ENCODE measurements at places on chromosomes 2 and 18.

GRCh38 chr2:232328032-232328422 is 50.5 kb upstream of the ALPP start:
- no peak for DNase-seq

- no peak for DNase-seq
Observed at GRCh38 chr2:163593982-163594381, 141.8 kb downstream of the FIGN start.

DNA sequence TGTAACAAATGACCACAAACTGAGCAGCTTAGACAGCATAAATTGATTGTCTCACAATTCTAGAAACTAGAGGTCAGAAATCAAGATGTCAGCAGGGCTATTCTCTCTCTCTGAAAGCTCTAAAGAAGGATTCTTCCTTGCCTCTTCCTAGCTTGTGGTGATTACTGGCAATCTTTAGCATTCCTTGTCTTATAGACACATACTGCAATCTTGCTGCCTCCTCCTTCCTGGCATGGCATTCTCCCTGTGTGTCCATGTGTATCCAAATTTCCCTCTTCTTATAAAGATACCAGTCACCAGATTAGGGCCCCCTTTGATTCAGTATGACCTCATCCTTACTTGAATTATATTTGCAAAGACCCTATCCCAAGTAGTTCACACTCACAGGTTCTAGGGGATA is 2.3 kb downstream of the ASB3 start:
- no peak for DNase-seq

DNA sequence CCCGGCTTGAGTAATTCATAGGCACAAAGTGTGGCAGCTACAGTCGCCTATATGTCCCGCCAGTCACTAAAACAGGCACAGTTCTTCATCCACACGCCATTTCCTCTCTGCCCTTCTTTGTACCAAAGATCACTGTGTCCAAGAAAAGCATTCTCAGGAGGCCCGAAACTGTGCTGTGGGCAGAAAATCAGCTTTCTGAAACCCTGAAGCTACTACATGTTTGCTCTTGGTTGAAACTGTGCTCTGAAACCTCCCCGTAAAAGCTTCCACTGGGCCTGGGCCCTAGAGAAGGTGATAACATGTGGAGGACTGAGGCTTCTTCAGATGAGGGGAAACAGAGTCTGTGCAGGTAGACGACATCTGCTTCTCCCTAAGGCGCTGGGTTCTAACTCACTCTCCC is 75.6 kb upstream of the ID2 start:
- no peak for DNase-seq

DNA sequence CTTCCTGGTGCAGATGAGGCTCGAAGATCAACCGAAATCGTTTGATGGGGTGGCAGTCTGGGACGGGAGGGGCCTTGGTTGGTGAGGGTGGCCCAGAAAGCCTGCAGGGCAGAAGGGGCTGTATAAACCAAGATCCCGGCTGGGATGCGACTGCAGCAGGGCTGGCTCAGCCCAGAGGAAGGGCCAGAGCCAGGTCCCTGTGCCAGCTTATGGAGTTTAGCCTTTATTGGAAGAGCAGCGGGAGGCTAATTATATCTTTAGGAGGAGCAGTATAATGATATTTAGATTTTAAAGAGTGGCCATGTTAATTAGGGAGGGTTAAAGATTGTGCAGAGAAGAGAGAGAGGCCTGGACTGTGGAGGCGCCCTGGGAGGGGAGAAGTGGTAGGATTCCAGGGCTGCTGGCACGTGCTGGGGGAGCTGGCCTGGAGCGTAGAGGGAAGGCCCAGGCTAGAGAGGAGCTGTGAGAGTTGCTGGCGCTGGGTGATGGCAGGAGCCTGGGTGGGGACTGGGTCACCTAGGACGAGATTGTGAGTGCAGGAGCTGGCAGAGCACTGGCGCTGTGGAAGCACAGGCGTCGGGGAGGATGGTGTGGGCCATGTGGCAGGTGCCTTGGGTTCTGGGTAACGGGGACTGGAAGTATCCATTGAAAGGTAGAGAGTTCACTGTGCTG is 25.1 kb downstream of the TRAF3IP1 start:
- no peak for DNase-seq

DNA sequence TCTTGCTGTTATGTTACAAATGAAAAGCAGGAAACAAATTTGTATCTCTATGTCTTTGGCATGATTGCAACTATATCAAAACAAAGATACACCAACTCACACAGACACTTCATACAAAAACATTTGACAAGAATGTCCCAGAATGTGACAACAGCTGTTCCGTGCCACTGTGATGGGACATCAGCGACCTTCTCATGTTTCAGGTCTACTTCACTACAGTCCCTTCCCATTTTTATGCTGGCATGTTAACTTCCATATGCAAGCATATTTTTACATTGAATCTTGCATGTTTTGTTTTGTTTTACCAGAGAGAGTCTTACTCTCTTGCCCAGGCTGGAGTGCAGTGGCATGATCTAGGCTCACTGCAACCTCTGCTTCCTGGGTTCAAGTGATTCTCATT is 71.2 kb downstream of the STK25 start:
- no peak for DNase-seq

GRCh38 chr2:128347701-128348539 is 29.3 kb upstream of the HS6ST1 start:
- DNase-seq = no peak

DNA sequence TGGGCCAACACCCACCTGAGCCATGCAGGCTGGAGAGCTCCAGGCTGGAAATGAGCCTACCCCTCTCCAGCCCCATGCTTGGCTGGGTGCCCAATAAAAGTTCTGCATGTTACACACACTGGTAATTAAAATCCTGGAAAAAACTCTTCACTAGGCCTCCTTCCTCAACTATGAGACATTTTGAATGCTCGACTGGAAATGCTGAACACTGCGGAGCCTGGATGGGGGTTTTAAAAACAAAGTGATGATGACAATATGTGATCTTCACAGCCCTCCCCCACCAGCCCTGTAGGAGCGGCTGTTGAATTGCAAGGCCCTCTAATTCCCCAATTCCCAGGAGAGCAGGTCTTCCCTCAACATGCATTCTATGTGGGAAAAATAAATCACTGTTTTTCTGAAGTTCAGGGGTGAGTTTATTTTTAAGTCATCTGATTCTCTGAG is 179.2 kb downstream of the TTC32 start:
- no peak for DNase-seq

- DNase-seq = no peak
Observed at GRCh38 chr18:47286776-47287410, 35.4 kb upstream of the SKOR2 start.

All from activated T-cell treated with anti-CD3 and anti-CD28 coated beads for 4 hours (primary cell).